ENCODE measurements at places on chromosomes 3 and 15.
A peak's percentile ranks its signal among the peaks of the same experiment; 100 is the strongest.

DNA sequence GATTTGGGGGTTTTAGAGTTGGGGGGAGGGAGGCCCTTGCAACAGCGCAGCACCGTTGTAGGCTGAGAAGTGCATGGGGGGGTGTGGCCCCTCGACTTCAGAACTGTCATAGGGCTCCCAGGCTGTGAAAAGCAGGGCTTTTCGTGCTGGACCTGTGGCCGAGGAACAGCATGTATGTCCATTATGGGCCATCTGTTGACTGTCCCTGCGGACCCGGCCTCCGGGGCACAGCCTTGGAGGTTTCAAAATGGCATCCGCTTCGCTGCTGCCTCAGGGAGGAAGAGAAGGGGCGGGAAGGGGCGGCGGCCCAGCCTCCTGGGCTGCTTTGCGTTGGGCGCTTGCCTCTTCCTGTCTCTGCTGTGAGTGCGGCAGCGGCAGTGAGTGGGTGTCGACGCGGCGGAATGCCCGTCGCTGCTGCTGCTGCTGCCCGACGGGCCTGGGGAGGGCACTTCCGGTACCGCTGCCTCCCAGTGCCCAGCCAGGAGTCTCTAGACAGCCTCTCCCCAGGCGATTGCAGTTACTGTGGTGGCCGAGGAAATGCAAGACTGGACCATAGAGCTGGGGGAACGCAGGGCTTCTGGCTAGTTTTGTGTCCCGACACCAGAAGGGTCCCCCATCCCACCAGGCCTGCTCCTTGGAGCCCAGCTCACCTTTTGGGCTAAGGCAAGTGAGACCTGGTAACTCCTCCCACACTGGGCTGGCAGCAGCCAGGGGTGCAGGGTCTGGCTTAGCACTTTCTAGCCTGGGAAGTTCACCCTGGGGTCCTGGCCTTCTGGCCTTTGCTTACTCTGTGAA lies 1.9 kb downstream of the GNAI2 start:
- DNase-seq = peak; percentile 45

DNA sequence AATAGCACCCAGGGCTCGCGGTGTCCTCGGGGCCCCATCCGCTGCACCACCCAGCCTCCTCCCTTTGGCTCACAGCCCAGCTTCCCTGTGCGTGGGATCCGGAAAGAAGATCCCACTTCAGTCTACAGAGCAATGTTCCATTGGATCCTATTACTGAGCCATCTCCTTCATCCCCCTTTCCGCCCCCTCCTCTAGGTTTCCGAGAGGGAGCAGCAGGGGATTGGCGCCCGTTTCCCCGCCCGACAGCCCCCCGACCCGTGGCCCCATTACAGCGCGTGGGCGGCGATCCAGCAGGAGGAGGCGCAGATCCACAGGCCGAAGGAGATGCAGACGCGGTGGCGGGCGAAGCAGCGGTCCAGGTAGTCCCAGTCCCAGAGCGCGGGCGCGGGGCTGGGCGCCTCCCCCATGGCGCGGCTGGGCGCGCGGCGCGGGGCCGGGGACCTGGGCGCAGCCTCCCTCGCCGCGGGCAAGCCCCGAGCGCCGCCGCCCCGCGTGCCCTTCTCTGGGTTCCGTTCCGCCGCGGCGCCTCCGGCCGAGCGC lies 340 bp downstream of the TMEM44 start:
- DNase-seq = peak; percentile 66

DNA sequence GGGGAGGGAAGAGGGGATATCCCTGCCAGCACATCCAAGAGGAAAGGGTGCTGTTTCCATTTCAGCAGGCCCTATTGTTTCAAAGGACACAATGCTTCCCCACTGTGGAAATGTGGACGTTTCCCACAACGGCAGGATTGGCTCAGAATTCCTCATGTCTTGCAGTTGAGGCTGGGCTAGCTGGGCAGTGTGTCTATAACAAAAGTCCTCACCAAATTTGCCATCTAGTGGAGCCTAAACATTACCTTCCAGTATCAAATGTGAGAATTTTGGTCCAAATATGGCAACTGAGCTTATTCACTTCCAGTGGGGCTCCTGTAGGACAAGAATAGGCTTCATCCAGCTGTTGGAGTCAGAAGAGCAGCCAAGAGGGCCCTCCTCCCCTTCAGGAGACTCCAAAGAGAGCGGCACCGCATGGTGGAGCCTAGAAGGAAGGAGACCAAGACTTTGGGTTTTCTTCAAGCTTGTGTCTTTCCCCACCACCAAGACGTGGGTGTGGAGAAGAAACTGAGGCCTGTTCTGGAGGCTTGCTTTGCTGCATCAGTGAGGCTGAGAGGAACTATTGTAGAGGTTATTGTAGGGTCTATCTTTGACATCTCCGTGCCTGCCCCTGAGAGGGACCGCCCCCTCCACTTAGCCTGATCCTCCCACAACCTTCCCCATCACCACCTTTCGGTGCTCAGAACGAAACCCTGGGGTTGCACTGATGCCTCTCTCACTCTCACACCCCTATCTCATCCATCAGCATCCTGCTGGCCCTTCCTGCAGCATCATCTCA lies 45.3 kb upstream of the SLCO2A1 start:
- no peak for DNase-seq

DNA sequence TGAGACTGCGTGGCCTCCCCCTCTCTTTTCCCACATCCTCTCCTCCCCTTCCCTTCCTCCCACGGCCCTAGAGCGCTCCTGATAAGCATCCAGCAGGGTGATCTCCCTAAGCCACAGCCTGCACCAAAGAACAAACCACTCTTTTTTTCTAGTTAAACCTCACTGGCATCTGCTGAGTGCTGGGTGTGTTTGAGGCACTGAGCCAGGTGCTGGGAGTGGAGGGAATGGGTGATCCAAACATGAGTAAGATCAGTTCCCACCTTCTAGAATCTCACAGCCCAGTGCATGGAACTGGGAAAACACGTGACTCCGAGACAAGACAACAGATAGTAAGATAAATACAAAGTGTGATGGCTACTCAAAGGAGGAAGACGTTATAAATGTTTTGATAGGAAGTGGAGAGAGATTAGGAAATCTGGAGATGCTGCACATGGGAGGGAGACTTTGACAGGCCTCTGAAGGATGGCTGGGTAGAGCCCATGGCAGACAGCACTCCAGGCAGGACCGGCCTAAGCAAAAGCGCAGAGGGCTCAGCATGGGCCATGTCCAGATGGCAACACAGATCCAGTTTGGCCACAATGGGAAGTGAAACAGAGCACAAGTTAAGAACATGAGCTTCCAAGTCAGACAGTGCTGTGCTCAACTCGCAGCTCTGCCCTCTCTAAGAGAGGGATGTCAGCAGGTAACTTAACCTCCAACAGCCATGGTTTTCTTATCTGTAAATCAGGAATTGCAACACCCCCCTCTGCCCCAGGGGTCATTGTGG lies 55.6 kb downstream of the CCR3 start:
- no peak for DNase-seq

DNA sequence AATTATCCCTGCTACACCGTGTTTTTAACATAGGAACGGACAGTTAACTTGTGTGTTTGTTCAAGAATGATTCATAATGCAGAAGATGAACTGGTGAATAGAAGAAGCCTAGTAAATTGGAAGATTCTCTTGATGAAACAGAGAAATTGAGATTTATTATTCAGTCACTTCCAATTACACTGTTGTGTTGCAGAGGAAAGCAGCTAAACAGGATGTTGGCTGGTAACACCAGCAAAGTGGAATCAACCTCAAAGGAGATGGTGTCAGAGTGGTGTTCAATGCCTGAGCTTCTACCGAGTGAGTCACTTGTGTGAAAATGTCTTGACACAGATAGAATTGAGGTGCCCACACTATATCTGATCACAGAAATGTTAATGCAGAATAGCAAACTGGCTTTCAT lies 399.6 kb downstream of the LPP start:
- no peak for DNase-seq

- no peak for DNase-seq
These were observed 9.0 kb upstream of the THRB start for GRCh38 chr3:24503616-24504113.

DNA sequence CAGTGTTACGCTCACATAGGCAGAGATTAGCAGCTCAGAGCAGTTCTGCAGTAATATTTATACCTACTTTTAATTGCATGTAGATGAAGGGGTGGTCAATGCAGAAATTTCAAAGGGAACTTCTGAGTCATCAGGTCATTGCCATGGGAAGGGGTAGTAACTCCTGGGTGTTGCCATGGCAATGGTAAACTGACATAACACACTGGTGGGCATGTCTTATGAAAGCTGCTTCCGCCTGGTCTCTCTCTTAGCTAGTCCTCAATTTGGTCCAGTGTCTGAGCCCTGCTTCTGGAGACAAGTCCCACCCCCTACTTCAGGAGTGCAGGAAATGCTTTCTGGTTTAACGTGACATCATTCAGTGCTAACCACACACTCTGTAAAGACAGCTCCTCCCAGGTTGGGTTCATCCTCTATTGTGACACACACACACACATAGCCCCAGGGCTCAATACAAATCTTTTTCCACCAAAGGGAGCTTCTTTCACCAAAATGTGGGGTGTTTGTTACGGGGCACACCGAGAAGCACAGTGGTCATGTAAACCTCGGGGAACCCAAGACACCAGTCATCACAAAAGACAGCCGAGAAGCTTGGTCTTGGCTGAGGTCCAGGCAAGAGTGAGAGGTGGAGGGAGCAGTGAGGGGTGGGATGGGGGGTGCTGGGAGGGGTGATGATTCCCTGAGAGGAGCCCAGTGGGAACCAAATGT lies 74.5 kb downstream of the TLE3 start:
- DNase-seq = no peak

GRCh38 chr15:92953566-92953965 lies 53.4 kb downstream of the CHD2 start:
- no peak for DNase-seq

DNA sequence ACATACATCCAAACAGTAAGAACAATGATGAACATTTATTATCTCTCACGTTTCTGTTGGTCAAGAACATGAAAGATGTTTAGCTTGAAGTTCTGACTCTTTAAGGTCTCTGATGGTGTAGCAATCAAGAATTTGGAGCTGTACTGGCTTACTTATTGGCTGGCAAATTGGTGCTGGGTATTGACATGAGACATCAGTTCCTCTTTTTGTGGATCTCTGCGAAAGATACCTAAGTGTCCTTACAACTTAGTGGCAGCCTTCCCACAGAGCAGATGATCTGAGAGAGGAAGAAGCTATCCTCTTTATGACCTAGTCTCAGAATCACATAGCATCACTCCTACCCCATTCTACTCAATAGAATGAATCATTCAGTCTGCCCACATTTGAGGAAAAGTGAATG lies 309.8 kb upstream of the DCBLD2 start:
- no peak for DNase-seq

- peak; percentile 21 for DNase-seq
These were observed 18.1 kb downstream of the TRPM1 start for GRCh38 chr15:31083370-31083780.

DNA sequence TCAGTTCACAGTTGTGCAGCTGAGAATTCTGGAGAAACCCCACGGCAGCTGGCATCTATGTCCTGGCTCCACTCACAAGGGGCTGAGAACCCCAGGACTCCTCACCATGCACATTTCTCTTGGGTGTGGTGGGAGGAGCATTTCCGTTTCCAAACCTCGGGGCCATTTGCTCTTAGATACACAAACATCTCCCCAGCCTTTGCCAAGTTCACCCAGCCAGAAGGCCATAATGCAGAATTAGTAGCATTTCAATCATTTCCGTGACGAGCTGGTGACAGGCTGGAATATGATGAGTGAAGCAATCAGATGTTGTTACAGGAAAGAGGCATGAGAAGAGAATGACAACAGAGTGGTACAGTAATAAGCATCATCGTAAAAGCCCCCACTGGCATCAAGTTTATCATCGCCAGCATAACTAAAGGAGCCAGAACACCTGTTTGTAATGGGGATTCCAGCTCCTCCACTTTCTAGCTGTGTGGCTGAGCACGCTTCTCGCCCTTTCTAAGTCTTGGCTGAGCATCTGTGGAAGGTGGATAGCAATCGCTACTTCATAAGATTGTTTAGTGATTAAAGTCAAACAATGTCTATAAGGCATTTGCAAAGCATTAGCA lies 82.0 kb downstream of the LIPC start:
- DNase-seq = no peak

GRCh38 chr3:74119221-74119620 lies 494.5 kb upstream of the PDZRN3 start:
- DNase-seq = no peak

DNA sequence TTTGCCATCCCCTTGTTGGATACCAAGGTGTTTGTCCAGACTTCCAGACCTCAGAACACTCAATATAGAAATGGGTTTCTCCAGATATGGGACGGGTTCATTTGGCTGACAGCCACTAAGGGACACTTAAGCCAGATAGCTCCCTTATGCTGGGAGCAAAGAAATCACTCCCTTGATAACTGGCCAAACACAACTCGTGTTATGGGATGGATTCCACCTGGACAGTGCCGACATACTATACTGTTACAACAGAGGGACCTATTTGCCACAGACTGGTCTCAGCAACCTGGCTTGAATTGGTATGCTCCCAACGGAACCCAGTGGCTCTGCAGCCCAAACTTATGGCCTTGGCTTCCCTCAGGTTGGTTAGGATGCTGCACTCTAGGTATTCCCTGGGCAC lies 114.0 kb upstream of the PLCL2 start:
- no peak for DNase-seq

- no peak for DNase-seq
These were observed 70.5 kb downstream of the ETV5 start for GRCh38 chr3:186038360-186038759.

- DNase-seq = no peak
These were observed 895.5 kb downstream of the ROBO2 start for GRCh38 chr3:77935418-77935817.

DNA sequence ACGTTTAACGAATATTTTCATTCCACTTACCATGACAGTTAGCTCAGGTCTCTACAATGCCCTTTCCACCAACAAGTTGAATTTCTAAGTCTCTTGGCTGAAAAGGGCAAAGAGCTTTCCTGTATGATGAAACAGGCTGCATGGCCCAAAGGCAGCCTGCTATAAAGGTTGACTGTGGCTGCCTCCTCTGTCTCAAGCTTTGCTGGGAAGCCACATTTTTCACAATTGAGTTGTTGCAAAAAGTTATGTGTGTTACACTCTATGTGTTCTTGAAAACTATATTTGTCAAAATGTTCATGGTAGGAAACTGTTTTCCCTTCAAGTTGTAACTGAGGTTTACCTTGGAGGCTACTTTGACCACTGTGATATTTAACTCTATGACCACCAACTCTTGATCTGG lies 49.5 kb downstream of the DZIP1L start:
- DNase-seq = no peak

DNA sequence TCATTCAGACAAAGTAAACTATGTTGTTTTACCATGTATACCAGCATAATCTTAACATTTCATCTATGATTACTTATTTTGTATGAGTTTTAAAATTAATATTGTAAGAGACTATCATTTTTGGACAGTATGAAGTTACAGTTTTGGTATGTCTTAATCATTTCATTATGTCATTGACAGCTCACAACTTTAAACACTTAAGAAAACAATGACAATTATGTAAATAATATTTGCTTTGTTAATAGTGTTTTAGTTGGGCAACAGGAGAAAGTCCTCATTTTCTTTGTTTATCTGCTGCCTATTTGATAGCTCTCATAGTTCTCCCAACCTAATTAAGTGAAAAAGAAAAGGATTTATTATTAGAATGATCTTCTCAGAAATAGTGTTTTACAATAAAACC lies 80.2 kb downstream of the MEF2A start:
- DNase-seq = no peak
